ENCODE measurements at places on chromosomes 1 and 21.

DNA sequence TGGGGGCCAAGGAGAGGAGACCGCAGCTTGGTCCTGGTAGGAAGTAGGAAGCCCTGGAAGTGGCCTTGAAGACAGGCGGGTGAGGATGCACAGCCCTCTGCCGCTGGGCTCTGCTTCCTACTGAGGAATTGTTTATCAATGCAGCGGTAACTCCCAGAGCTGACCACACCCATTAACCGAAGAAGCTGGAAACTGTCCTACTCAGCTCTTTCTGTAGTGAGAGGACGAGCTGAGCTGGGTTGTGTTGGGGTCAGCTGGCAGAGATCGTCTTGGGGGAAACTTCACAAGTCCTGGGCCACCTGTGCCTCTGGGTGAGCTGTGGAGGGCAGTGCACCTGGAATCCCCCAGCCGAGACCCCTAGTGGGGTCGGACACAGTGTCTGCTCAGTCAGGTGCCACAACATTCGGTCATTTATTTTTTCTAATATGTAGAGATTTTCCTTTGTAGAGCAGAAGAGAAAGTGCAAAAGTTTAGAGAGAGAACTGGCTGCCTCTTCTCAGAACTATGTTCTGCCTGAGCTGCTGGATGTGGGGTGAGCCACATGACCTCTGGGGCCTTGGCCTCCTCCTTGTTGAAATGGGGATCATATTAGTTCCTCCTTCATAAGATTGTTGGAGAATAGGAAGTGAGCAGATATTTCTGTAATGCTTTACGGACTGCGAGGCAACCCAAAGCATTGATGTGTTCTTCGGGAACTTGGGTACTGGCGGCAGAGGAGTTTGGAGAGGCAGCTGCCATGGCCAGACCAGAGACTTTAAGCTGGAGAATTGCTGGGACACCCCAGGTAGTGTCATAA, 3.6 kb downstream of the NECAP2 start:
- DNase-seq, result no peak

GRCh38 chr1:7366286-7366954, 404.7 kb upstream of the VAMP3 start:
- no peak for DNase-seq

- DNase-seq, result no peak
These were observed 235.8 kb downstream of the PTGER3 start for GRCh38 chr1:70811815-70812214.

- no peak for DNase-seq
These were observed 889 bp downstream of the CLEC20A start for GRCh38 chr1:178495741-178496409.

DNA sequence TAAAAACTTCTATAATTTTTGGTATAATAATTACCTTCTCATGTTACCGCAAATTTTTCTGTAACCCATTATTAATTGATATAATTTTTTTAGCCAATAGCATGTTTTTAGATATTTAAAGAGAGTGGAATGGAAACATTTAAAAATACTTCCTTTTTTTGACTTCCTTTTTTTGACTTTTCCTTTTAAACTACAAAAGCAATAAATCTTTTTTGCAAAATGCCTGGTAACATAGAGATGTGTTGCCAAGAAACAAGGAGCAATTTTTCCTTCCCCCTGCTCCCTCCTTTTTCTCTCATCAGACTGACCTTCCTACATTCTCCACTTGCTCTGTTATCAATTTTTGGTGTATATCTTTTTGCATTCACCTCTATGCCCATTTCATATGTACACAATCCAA, 666.2 kb downstream of the ADGRL2 start:
- no peak for DNase-seq

GRCh38 chr21:43361493-43362296, 65.2 kb downstream of the SIK1 start:
- DNase-seq, result peak; percentile 10

DNA sequence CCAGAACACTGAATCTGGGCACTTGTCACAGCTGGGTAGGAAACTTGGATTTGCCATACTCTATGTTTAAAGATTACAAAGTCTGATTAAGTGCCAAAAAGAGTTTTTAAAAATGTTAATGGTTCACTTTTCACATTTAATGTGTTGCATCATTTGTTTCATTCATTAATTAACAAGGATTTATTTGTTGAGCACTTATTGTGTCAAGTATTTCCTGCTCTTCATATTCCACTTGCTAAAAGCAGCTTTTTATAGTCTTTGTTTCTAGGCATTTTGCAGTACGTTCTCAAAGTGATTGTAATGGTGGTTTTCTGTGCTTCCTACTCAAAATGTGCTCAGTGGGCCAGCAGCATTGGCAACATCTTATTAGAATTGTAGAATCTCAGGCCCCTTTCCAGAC, 68.7 kb downstream of the EPB41 start:
- DNase-seq, result no peak

GRCh38 chr1:201038186-201038876, 14.8 kb upstream of the KIF21B start:
- DNase-seq, result no peak
